ENCODE measurements at places on chromosomes 3 and 15.
A peak's percentile ranks its signal among the peaks of the same experiment; 100 is the strongest.

DNA sequence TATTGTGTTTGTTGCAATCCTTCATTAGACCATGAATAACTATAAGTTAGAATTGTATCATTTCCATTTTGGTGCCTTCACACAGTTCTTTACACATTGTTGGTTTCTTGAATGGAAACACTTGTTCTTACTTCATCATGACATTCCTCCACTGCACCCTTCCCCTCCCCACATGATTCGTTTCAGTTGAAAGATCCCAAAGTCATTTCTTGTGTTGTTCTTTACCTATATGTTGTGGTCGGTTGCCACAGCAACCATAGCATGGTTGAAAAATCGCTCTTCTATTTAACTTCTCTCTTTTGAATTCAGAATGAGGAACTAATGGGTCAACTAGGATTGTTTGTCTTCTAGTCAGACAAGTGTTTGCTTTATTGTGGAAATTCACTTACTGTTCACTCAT lies 103.3 kb downstream of the IL1RAP start:
- no peak for DNase-seq

DNA sequence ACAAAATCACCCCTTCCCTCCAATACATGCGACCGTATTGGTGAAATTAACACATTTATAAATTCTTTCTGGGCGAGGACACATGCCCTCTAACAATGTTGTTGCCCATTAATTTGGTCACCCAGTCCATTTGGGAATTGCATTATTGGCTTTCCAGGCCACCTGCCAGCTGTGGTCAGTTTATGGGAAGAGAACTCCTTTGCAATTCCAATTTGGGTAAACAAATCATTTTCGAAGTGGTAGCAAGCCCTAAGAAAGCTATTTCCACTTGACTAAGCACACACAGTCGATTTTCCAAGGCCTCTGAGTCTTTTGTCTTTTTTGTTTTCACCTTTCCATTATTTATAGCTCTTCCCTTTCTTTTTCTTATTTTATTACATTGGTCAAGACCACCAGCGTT lies 362.3 kb upstream of the RGMA start:
- no peak for DNase-seq

DNA sequence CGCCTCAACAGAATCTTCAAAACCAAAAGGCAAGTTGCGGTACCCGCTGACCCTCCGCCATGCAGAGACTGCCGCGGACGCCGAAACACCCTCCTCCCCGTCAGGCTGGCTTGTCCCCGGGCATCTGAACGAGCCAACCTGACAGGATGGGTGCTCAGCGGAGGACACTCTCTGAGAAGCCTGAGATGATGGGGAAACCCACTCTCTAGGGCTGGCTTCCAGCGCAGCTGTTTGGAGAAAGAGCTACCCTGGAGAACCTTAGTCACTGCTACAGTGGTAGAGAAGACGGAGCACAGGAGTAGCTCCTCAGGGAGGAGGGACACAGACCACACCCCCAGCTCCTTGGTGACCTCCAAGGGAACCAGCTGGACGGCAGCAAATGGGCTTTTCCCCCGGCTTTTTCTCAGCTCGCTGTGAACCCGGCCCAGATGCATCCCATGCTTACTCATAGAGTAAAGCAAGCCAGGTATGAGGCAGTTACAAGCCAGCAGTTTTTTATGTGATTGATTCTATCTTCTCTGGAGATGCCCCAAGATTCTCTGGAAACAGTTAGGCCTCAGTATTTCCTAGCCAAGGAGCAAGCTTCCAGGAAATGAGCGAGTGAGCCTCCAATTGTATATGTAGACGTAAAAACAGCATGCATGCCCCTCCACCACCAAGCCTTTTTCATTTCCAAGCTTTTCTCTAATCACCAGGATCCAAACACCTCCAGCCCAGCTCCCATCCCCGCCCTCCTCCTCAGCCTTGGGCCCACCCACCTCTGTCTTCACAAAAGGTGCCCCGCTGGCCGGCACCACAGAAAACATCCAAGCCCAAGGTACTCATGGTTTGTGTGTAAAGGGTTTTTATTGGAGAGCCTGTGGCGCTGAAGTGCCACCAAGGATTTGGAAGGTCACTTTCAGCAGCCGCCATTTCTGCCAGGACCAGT lies 38.7 kb downstream of the FAM174B start:
- peak; percentile 44 for DNase-seq

GRCh38 chr15:38075466-38075865 lies 141.0 kb downstream of the TMCO5A start:
- DNase-seq = no peak

DNA sequence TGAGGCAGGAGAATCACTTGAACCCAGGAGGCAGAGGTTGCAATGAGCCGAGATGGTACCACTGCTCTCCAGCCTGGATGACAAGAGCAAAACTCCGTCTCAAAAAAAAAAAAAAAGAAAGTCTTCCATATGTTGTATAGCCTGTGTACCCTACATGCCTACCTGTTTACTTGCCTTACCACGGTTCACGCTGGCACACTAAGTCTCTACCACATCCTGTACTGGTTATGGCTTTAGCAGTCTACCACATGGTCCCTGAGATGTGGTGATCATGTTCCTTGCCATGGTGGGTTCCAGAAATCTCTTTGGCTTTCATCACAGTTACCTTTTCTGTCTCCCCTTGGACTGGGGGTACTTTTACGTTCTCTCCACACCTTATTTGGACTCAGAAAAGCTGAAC lies 63.8 kb upstream of the TBC1D5 start:
- no peak for DNase-seq

DNA sequence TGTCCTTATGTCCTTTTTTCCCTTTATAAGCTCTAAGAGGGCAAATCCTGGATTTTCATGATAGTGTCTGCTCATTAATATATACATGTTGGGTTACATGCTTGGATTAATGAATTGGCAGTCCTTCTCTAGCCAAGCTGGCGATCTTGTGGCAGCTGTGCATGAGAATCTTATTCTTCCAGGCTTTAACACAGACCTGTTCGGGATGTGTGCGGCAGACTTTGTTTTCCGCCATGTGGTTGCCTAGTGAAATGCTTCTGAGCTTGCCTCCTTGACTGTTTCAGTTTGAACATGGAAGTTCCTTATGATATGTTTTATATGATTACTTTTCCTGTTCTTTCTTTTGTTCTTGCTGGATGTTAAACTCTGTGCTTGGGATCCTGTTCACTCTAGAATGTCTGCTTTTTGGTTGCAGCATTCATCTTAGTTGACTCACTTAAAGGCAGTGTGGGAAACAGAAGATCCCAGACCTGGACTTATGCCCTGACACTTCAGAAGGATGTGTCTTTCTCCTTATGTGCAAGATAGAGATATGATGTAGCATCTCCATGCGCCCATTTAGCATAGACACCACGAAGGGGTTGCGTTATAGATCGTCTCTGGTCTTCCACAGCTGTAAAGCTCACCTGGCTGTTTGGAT lies 7.2 kb downstream of the CHCHD6 start:
- no peak for DNase-seq

DNA sequence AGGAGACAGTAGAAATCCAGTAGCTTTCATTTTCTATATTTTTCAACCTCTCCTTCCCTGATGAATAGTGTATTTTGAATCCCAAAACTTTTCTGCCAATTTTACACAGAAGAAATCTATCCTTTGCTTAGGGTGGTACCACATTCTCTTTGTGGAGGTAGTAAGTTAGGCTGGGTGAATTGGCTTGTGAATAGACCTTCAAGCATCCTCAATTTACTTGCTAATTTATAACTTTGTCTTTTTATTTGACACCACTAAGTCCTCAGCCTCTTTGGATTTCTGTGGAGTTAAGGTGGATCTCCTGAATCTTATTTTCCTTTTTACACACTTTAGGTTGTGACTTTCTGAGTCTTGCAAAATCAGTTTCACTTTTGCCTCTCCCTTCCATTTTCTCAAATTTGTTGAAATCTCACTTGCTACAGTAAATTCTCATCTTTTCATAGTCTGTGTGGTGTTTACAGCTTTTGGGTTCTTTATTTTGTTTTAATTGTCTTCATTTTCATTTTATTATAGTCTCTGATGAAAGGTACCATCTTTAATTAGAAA lies 5.7 kb upstream of the PLSCR1 start:
- no peak for DNase-seq

- no peak for DNase-seq
Observed at GRCh38 chr3:71050166-71050537, 533.4 kb downstream of the FOXP1 start.

- DNase-seq = no peak
Observed at GRCh38 chr3:71172951-71173350, 410.6 kb downstream of the FOXP1 start.

- no peak for DNase-seq
Observed at GRCh38 chr3:24450160-24450907, 44.3 kb downstream of the THRB start.

DNA sequence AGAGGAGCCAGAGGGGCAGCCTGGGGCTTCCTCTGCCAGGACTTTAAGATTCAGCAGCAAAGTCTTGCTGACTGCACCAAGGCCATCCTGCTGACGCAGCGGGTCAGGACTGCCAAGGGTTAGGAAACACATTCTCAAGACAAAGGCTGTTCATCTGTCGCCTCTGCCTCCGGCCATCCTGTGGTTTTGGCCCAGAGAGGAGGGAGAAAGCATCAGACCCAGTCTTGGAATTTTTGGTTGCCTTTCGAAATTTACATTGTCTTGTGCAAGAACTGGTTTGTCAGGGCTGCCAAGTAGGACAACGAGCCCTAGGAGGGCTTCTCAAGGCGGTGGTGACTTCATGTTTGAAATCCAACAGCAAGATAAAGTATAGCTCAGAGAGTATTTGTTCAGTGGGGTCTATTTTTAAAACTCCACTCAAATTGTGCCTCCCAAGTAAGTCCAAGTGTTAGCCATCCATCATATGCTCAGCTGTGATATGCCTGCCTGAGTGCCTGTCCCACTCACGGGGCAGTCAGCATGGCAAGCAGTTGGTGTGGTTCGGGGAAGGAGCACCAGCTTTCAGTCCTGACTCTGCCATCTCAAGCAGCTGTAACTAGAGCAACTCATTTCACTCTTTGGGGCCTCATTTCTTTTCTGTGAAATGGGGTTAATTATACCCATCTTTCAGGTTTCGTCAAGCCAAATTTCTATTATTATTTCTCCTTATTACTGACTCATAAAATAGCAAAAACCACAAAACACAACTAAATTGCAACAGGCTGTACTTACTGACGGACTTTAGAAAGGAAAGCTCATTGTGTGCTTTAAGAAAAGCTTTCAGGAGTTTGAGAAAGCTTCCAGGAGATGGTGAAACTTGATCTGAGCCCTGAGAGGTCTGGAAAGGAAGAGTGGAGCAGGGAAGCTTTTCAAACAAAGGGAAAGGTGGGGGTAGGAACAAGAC lies 42.4 kb upstream of the RHO start:
- peak; percentile 74 for DNase-seq

- DNase-seq = no peak
Observed at GRCh38 chr3:59540241-59540640, 490.4 kb upstream of the CFAP20DC start.

GRCh38 chr15:36608180-36608579 lies 28.8 kb downstream of the CDIN1 start:
- DNase-seq = no peak

- DNase-seq = no peak
Observed at GRCh38 chr3:197790033-197790432, 1.0 kb upstream of the LRCH3 start.

- no peak for DNase-seq
Observed at GRCh38 chr15:44537735-44538240, 841 bp downstream of the EIF3J start.

- DNase-seq = no peak
Observed at GRCh38 chr3:188759336-188760005, 412.3 kb upstream of the TPRG1 start.

- no peak for DNase-seq
Observed at GRCh38 chr3:75192146-75192616, 471.9 kb upstream of the FRG2C start.

- DNase-seq = no peak
Observed at GRCh38 chr3:34864011-34864410, 775.3 kb upstream of the ARPP21 start.

DNA sequence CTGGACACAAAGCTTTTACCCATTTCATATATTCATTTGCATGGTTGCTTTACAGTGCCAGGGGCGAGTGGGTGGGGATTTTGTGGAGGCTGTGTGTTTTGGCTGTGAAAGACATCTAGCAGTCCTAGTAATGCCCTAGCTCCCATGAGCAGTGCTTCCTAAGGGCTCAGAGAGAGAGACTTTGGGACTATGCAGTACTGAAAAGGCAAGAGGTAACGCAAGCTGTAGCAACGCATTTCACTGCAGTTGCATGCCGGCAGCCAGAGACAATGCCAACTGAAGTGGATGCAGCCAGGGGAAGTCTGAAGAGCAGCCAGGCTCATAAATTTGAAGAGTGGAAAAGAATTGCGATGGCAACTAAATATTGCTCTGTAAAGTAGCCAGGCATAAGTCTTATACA lies 27.4 kb upstream of the ATP10A start:
- peak; percentile 60 for DNase-seq

DNA sequence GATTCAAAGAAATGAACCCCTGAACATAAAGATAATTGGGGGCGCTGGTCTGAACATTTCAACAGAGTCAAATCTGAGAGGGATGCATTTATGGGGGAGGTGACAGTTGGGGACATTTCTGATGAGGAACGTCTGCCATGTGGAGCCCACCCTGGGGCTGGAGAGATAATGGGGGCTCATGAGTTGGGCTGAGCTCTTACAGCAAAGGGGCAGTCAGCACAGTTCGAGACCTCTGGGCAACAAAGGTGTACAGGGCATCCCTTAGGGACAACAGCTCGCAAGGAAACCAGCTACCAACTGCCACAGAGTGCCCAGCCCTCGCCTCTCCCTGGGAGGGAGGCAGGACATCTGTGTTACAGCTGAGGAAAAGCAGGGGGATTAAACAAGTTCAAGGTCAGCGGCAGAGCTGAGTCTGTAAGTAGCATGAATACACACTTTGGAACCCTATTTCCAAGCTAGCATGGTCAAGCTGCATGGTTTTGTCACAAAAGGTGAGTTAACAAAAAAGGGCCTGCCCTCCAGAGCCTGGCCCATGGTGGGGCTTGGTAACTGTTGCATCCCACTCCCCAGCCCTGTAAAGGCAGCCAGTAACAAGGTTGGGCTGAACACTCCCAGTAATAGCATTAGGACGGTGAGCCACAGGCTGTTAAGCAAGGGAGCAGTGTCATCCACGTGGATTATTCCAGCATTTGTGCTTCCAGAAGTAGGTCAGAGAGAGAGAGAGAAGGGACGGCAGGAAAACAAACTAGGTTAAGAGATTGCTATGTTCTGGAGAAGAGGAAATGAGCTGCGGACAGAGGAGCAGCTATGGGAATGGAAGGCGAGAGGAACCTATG lies 4.3 kb downstream of the GNB5 start:
- no peak for DNase-seq

DNA sequence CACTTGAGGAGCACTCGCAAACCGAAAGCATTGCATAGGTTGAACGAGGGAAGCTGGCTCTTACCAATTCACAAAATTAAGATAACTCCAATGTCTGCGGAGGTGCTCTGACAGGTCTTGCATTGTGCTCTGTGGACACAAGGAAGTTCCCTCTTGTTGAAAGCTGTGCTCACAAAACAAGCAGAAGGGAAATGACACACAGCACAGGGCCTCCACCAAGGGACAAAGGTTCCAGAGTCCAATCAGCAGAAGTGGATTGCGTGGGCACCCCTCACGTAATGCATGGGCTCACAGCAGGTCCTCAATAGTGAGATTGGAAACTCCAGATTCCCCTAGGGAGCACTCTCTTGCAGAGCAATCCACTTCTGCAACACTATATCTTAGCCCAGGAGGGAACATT lies 89.9 kb downstream of the ATP10A start:
- peak; percentile 29 for DNase-seq

All from ureter (tissue), 1 donor.